ENCODE measurements at places on chromosomes 11 and 22. TPM values are rescaled to one million over a fixed set of nuclear protein-coding genes. Genes with fewer than 3 reads are reported as not detected.

DNA sequence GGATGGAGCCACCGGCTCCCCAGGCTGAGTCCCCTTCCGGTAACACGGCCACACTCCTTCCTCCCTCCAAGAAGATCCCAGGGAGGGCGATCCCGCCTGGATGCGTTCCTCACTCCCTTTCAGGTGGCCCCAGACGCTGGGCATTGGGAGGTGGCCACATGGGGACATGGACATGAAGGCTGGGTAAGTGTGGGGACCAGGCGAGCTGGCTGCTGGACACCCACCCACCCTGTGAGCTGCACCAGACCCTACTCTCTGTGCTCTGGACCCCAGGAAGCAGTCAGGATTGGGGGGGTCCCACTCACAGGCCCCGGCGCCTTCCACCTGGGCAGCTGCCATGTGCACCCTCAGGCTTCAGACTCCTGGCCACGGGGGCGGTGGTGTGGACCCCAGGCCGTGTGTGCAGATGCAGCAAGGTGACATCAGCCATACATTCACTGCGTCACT lies 932.8 kb downstream of the BRD1 start:
- no peak for DNase-seq

DNA sequence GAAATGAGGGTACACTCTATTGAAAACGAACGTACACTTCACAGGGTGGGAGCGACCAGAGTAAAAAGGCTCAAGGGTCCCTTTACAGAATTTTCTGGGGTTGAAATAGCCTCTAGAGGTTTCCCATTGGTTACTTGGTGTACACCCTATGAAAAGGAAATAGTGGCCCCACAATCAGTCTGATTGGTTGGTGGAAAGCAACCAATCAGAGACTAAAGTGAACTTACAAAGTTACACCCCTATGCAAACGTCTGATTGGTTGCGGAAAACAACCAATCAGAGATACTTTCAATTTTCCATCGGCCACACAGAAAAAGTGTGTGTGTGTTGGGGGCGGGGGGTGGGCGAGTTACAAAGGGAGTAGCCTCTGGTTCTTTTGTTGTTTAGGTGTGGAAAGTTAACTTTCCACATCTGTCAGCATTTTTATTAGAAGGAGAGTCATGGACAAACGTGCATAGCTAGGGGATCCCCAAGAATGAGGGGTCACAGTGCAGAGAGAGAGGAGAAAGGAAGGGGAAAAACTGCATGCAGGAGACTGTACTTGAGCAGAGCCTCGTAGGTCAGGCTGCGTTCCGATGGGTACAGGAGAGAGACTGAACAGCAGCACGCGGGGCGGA lies 1152.1 kb downstream of the TBC1D22A start:
- DNase-seq: no peak

DNA sequence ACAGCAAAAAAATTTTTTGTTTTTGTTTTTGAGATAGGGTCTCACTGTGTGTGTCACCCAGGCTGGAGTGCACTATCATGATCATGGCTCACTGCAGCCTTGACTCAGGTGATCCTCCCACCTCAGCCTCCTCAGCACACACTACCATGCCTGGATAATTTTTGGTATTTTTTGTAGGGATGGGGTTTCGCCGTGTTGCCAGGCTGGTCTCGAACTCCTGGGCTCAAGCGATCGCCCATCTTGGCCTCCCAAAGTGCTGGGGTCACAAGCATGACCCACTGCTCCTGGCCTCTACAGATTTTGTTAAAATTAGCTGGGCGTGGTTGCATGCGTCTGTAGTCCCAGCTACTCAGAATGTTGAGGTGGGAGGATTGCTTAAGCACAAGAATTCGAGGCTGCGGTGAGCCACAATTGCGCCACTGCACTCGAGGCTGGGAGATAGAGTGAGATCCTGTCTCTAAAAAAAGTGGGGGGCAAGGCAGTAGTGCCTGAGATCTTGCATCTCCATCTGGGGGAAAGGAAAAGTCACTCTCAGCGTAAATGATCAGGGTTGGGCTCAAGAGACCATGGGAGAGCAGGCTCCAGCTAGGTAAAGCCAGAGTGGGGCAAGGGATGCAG lies 10.6 kb upstream of the DGKZ start:
- no peak for DNase-seq

The CD81 gene
- 160 TPM for total RNA-seq

The MS4A7 gene
- 14.9 TPM for total RNA-seq

The CCDC34 gene
- 9.4 TPM for total RNA-seq

The OR4D5 gene
- 7.2 TPM for total RNA-seq

The APOL1 gene
- total RNA-seq: 5.8 TPM
